Ascending aorta (tissue), 2 donors: ENCODE measurements at places on chromosomes 3 and 15. TPM values are rescaled to one million over a fixed set of nuclear protein-coding genes. Genes with fewer than 3 reads are reported as not detected.

The GPR87 gene
- not detected for total RNA-seq

The THSD4 gene
- total RNA-seq = 151 TPM

The CP gene
- total RNA-seq = 58.3 TPM

The UBAP1L gene
- 10.9 TPM for total RNA-seq

The CCPG1 gene
- total RNA-seq = 44.5 TPM

The ATP10A gene
- 26.7 TPM for total RNA-seq

The TEX55 gene
- total RNA-seq = not detected

The RNF168 gene
- total RNA-seq = 16.0 TPM

The CCDC66 gene
- 11.4 TPM for total RNA-seq

The CDAN1 gene
- 16.2 TPM for total RNA-seq

The KBTBD8 gene
- not detected for total RNA-seq

The GPR62 gene
- not detected for total RNA-seq

The PLAAT1 gene
- not detected for total RNA-seq

The CISH gene
- total RNA-seq = 6.1 TPM

The SENP8 gene
- total RNA-seq = 3.5 TPM

The MKRN2OS gene
- not detected for total RNA-seq

The TPRA1 gene
- total RNA-seq = 87.1 TPM
